Activated CD8-positive, alpha-beta T cell treated with anti-CD3 and anti-CD28 coated beads for 36 hours (primary cell): ENCODE measurements at places on chromosomes 1 and 21. TPM values are rescaled to one million over a fixed set of nuclear protein-coding genes. Genes with fewer than 3 reads are reported as not detected.
A peak's percentile ranks its signal among the peaks of the same experiment; 100 is the strongest.

DNA sequence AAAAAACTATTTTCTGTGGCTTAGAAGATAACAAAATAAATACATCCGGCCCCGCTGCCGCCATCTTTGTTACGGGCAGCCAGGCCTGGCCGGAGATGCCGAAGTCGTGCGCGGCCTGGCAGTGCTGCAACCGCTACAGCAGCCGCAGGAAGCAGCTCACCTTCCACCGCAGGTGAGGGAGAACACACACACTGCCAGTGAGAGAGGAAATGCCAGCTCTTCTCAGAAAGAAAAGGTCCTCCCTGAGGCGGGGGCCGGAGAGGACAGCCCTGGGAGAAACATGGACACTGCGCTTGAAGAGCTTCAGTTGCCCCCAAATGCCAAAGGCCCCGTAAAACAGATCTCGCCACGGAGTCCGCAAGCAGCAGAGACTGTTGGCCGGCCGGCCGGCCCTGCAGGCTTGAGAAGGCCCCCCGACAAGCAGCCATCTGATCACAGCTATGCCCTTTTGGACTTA lies 323.2 kb downstream of the AMY1C start:
- H3K36me3 ChIP-seq: no peaks in the 10 kb centered on the region
- no peak overlapping the region for H3K27ac ChIP-seq
- H3K4me1 ChIP-seq: no peaks in the 10 kb centered on the region

The LCE5A gene
- not detected for total RNA-seq

The RAB7B gene
- total RNA-seq: not detected

- no peak overlapping the region for H3K27ac ChIP-seq
- peaks cover 2% of the 10 kb centered on the region for H3K27me3 ChIP-seq
- no peaks in the 10 kb centered on the region for H3K4me1 ChIP-seq
- no peak for DNase-seq
- H3K4me3 ChIP-seq: no peak overlapping the region
- no peaks in the 10 kb centered on the region for H3K36me3 ChIP-seq
These were observed 485.9 kb downstream of the OMA1 start for GRCh38 chr1:58060559-58061170.

DNA sequence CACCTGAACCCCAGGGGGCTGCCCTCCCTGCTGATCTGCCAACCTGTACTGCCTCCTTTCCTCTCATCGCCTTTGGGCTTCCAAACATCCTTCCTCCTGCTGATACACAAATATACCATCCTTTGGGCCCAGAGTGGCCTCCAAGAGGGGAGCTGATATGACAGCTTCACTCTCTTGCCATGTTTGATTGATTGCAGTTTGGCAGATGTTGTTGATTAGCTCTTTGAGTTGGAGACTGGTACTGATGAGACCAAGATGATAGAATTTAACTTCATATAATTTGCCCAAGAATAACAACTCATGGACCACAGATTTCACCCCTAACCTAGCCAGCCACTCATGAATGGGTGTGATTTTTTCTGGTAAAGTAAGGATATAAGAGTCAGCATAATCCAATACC lies 227.8 kb downstream of the HHAT start:
- no peak overlapping the region for H3K4me3 ChIP-seq
- H3K27me3 ChIP-seq: no peaks in the 10 kb centered on the region
- no peaks in the 10 kb centered on the region for H3K36me3 ChIP-seq
- no peaks in the 10 kb centered on the region for H3K4me1 ChIP-seq

The OR2T29 gene
- not detected for total RNA-seq

The SMPDL3B gene
- total RNA-seq: 0.27 TPM

GRCh38 chr1:91608876-91609275 lies 108.2 kb downstream of the CDC7 start:
- no peak overlapping the region for H3K27ac ChIP-seq
- H3K27me3 ChIP-seq: no peaks in the 10 kb centered on the region
- no peak for DNase-seq

The RABGAP1L gene
- 29.4 TPM for total RNA-seq

GRCh38 chr1:187665483-187665882 lies 836.7 kb downstream of the PLA2G4A start:
- no peak overlapping the region for H3K4me3 ChIP-seq
- no peak for DNase-seq
- H3K4me1 ChIP-seq: no peaks in the 10 kb centered on the region
- H3K36me3 ChIP-seq: no peaks in the 10 kb centered on the region

DNA sequence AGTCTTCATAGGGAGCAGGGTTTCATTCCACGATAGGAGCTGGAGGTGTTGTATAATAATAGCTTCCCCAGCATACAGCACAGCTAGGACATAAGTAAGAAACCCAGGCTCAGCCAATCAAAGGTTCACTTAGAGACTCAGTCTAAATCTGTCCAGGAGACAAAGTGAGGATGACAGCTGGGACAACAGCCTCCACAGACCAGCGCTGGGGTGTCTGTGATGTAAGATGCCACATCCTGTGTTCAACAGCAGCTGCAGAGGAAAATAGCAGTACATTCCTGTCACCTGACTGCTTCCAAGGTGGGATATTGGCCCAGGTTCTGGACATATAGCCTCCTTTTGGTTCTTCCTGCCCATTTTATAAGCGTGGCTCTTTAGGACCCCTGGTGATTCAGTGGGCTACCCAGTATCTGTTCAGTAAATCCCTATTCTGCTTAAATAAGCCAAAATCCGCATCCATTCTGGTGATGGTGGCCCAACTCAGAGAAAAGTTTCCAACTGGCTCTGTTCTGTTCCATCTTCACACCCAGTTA lies 176.8 kb upstream of the SYT6 start:
- DNase-seq: peak; percentile 37
- H3K4me1 ChIP-seq: peaks cover 59% of the 10 kb centered on the region
- no peaks in the 10 kb centered on the region for H3K27me3 ChIP-seq
- H3K4me3 ChIP-seq: no peak overlapping the region

The MYOG gene
- not detected for total RNA-seq

- peaks cover 31% of the 10 kb centered on the region for H3K36me3 ChIP-seq
- H3K27ac ChIP-seq: peak overlapping the region; percentile 88
- DNase-seq: peak; percentile 66
- H3K4me1 ChIP-seq: peaks cover 16% of the 10 kb centered on the region
- H3K27me3 ChIP-seq: no peaks in the 10 kb centered on the region
- H3K4me3 ChIP-seq: no peak overlapping the region
These were observed 6.1 kb upstream of the MTF1 start for GRCh38 chr1:37865348-37866120.

- no peaks in the 10 kb centered on the region for H3K27me3 ChIP-seq
- DNase-seq: no peak
- H3K27ac ChIP-seq: peak overlapping the region; percentile 26
- H3K4me1 ChIP-seq: peaks cover 25% of the 10 kb centered on the region
- no peak overlapping the region for H3K4me3 ChIP-seq
These were observed 44.8 kb upstream of the KIAA0040 start for GRCh38 chr1:175237389-175237788.
